ENCODE measurements at places on chromosomes 12 and 14.

DNA sequence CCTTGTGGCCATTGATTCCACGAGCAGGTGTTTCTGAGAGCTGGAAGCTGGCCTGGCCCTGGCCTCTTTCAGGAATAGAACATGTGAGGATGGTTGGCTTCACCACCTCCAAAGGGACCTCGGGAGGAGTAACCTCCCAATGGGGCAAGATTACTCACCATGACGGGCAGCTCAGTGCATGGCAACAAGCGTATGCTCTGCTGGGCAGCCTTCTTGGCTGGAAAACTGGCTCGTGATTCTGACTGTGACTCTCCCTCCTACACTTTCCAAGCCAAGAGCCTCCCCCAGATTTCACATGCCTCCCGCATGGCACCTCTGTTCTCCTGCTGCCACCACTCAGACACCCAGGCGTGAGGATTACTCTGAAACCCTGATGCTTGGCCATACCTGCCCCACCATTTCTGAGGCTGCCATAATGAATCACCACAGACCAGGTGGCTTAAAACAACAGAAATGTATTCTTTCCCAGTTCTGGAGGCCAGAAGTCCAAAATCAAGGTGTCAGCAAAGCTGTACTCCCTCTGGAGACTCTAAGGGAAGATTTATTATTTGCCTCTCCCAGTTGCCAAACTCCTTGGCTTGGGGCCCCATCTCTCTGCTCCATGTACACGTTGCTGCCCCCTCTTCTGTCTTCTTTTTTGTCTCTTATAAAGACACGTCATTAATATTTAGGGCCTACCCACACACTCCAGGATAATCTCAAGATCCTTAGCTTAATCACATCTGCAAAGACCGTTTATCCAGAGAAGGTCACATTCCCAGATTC is 215.9 kb downstream of the CHST11 start:
- DNase-seq = no peak

GRCh38 chr14:33686856-33687255 is 264.0 kb downstream of the EGLN3 start:
- DNase-seq = no peak

- DNase-seq = no peak
Measured at GRCh38 chr12:83010169-83010804, 323.6 kb downstream of the TMTC2 start.

- no peak for DNase-seq
Measured at GRCh38 chr12:2683283-2684025, 111.3 kb upstream of the FKBP4 start.

- DNase-seq = no peak
Measured at GRCh38 chr12:6450869-6451347, 934 bp upstream of the TAPBPL start.

DNA sequence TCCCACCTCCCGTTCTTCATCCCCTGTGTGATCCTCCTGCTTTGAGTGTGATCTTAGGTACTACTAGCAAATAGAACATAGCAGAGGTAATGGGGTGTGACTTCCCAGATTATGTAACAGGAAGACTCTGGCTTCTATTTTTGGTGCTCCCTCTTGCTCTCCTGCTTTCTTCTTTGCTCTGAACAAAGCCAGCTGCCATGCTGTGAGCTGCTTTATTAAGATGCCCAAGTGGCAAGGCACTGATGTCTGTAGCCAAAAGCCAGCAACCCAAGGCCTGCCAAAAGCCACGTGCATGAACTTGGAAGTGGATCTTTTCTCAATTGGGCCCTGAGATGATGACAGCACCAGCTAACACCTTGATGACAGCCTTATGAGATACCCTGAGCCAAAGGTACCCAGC is 5.8 kb upstream of the MFAP5 start:
- no peak for DNase-seq

- no peak for DNase-seq
Measured at GRCh38 chr14:68359837-68360552, 432.9 kb downstream of the ZFP36L1 start.

DNA sequence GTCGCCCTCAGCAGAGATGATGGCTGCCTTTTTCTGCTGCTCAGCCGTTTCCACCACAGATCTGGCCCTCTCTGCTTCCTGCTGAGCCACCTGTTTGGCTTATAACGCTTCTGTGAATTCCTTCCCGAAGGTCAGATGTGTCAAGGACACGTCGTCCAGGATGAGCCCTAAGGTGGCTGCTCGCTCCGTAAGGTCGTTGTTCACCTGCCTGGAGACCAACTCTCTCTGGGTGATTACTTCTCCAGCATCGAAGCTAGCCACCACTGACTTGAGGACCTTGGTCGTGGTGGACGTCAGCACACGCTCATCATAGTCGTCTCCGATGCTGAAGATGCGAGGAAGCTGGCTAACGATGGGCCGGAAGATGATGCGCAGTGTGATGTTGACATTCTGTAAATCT is 11.7 kb upstream of the ASB8 start:
- DNase-seq = no peak

DNA sequence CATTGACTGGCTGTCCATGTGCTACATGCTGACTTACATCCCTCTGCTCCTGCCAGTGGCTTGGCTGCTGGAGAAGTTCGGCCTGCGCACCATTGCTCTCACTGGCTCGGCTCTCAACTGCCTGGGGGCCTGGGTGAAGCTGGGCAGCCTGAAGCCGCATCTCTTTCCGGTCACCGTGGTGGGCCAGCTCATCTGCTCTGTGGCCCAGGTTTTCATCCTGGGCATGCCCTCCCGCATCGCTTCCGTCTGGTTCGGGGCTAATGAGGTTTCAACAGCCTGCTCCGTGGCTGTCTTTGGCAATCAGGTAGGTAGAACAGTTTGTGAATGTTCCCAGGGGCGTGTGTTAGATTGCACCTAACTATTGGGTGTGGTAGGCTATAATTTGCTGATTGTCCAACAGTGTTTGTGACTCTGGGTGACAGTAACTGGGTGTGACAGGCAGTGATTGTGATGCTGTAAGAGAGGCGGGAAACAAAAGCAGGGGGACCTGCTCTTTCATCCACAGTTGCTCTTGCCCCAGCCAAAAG is 981 bp downstream of the FLVCR2 start:
- no peak for DNase-seq

DNA sequence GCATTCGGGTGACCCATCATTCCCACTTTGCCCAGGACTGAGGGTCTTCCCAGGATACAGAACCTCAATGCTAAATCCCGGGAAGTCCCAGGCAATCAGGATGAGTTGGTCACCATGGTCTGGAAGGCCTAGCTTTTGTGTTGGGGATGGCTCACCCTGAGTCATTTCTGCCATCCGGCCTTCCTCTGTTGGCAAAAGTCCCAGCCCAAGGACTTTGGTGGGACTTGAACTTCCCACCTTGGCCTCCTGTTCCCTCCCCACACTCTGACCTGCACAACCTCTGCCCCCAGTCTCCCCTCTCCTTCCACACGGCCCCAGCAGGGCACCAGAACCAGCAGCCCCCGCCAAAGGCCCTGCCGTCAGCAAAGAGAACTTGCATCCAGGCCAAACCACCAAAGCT is 24.6 kb upstream of the NCOR2 start:
- no peak for DNase-seq

GRCh38 chr12:68800294-68800693 is 7.7 kb upstream of the MDM2 start:
- DNase-seq = no peak

GRCh38 chr14:68051146-68051545 is 231.6 kb downstream of the RAD51B start:
- no peak for DNase-seq

DNA sequence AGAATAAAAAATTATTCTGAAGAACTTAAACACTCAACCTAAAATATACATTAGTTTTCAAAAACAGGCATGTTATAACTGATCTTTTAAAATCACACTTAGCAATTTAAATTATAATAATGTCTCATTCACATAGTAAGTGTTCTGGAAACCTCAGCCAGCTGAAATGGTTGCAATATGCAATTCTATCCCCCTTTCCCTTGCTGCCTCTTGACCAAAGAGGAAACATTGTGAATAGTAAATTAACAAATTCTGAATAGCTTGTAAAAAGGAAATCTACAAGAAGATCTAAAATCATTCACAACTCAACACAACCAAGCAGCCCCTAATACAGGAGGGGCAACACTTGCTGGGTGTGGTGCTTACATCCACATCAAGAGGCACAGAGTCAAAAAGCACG is 431.9 kb downstream of the BCAT1 start:
- DNase-seq = no peak

DNA sequence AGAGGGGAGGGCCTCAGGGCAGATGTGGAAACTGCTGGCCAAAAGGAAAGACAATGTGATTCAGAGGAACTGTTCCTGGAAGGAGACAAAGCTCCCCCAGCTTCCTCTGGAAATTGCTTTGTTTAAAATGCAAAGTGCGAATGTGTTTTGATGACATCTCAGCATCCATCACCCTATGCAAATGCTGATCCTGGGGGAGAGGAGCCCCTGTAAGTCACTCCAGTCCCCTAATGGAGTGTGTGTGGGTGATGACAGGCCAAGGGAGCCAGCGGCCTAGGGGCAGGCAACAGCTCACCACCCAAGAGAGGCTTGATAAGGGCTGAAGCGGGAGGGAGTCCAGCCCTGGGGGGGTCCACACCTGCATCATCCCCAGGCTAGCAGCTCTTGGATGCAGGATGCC is 134.2 kb downstream of the ESRRB start:
- no peak for DNase-seq

- DNase-seq = no peak
Measured at GRCh38 chr14:79468486-79468885, 742.8 kb downstream of the DIO2 start.

GRCh38 chr14:53306267-53306721 is 153.2 kb upstream of the DDHD1 start:
- no peak for DNase-seq

- no peak for DNase-seq
Measured at GRCh38 chr14:64598404-64598803, 48.6 kb downstream of the PPP1R36 start.

- DNase-seq = no peak
Measured at GRCh38 chr14:101070540-101071492, 167.3 kb upstream of the RTL1 start.

DNA sequence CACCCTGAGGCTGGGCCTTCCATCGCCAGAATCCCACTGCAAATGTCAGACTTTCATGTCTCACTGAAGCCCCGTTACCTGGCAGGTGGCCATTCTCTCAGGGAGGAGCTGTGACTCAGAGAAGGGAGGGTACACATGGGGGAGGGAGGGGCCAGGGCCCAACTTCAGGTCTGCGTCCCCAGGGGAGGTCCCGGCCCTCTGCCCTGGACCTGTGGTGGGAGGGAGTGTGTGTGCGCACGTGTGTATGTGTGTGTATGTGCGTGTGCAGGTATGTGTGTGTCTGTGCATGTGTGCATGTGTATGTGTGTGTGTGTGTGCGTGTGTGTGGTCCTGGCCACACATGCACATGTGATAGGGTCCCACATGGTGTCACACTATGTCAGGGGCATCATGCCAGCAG is 50.9 kb downstream of the MVK start:
- DNase-seq = no peak

GRCh38 chr12:14621826-14622225 is 54.1 kb upstream of the PLBD1 start:
- DNase-seq = no peak

DNA sequence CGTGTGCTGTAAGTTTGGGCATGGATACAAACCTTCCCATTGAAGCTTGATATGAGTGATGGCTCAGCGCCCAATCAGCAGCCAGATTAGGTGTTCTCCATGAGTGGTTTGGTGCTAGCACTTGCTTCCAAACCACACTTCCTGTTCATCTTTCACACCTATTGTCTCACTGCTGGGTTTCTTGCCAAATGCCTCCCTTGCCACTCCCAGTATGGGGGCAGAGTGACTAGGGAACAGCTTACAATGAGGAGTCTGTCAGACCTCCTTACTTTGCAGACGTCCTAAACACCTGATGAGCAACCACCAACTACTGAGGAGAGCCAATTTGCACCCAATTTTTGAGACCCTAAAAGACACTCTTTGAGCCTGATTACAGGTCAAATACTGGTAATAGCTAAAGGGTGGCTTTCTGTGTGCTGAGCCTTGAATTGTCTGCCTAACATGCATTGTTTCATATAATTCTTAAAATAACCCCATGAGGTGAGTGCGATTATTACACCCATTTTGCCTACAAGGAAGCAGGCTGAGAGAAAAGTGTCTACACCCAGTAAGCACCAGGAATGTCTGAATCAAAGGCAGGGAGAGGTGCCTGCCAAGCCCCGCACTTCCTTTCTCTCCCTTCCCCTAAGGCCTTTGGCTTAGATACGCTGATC is 48.4 kb upstream of the FOS start:
- no peak for DNase-seq

- no peak for DNase-seq
Measured at GRCh38 chr14:29741909-29742401, 185.7 kb downstream of the PRKD1 start.

DNA sequence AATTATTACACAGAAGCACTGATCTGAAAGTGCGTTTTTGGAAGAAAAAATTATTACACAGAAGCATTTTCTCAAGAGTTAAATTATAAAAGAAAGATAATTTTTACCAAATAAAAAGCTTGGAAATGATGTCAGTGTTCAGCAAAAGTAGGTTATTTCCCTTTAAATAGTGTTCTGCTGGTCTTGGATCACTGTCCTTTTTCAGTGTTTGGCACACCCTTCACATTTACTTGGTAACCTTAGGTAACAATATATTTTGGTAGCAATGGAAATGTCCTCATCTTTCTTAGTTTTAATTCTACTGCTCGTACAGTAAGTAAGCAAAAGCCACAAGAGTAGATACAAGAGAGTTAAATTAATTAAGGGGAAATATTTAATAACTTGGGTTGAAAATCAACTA is 40.3 kb downstream of the FERMT2 start:
- no peak for DNase-seq

DNA sequence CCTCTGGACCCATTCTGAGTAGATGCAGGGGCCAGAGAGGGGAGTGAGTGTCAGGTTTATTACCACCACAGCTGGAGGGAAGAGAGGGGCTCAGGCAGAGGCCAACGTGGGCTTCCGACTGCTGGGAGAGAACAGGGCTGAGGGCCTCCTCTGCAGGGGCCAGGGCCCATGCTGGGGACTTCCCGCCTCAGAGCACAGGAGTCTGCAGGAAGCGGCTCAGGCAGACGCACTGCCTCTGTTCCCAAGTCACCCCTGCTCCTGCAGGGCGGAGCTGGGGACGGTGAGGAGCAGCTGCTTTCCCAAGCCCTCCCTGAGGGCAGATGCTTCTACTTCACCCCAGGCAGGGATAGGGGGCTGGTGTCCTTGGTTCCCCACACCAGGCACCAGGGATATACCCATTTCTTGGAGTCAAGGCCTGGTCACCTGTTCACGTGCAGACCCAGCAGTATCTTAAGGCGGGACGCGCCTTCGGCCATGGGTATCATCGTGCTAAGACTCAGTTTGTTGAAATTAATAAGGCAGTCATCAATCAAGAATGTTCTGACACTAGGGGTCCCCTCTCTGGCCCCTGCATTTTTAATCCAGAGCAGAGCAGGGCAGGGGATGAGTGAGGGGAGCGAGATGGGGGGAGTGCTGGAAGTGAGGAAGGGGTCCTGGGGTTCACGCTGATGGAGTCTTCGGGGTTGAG is 100.0 kb downstream of the PIWIL1 start:
- no peak for DNase-seq

Data from stimulated activated CD8-positive, alpha-beta memory T cell treated with anti-CD3 and anti-CD28 coated beads, Interleukin-15, amount 100 ng/mL, for 24 hours (primary cell).